Stimulated activated CD8-positive, alpha-beta memory T cell treated with anti-CD3 and anti-CD28 coated beads, Interleukin-7, amount 100 ng/mL, for 24 hours (primary cell): ENCODE measurements at places on chromosomes 7 and 10.

DNA sequence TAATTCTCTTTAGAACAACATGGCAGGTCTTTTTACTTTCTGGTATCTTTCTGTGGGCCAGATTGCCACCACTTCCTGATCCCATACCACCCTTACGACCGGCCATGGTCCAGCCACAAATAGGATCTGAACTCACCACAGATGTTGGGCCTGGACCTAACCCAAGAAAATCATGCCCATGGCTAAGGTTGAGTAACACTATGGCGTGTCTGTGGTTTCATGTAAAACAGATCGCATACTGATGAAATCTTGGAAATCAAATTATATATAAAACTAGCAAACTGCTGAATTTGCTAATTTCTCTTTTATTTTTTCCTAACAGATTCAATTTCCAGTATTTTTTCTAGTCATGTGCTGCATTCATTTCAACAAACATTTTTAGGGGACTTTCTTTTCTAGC lies 77.2 kb downstream of the CH25H start:
- no peak for DNase-seq

DNA sequence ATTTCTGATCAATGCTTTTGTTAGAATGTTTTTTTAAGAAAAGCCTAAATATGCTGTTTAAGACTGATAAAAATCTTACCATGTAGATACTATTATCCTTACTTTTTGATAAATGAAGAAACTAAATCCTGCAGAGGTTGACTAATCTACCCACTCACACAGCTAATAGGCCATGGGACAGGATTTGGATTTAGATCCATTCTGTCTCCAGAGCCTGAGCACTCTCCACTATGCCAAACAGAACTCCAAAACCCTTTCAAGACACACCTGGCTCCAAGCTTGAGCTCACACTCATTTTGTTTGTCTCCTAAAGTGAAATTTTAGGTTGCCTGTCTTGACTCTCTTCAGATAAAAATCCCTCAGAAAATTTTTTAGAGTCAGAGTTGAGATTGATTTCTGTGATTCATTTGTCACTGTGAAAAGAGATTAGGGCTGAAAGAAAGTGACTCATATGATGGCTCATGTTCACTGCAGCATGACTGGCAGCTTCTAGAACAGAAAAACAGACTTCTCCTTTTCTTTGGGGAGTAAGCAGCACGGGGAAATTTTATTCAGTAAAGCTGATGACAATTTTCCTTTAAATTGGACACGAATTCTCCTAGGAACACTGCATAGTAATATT lies 132.3 kb upstream of the POT1 start:
- no peak for DNase-seq

- no peak for DNase-seq
These were observed 13.4 kb downstream of the TRPV6 start for GRCh38 chr7:142872106-142872675.

- DNase-seq = no peak
These were observed 179.8 kb upstream of the CSTF2T start for GRCh38 chr10:51879238-51879637.

- no peak for DNase-seq
These were observed 520 bp downstream of the MOSPD3 start for GRCh38 chr7:100612730-100613390.

- DNase-seq = no peak
These were observed 93.8 kb downstream of the STRA8 start for GRCh38 chr7:135327458-135327857.

GRCh38 chr7:128948312-128948973 lies 10.7 kb downstream of the IRF5 start:
- DNase-seq = no peak

GRCh38 chr7:30503274-30504212 lies 1.1 kb downstream of the GGCT start:
- no peak for DNase-seq

DNA sequence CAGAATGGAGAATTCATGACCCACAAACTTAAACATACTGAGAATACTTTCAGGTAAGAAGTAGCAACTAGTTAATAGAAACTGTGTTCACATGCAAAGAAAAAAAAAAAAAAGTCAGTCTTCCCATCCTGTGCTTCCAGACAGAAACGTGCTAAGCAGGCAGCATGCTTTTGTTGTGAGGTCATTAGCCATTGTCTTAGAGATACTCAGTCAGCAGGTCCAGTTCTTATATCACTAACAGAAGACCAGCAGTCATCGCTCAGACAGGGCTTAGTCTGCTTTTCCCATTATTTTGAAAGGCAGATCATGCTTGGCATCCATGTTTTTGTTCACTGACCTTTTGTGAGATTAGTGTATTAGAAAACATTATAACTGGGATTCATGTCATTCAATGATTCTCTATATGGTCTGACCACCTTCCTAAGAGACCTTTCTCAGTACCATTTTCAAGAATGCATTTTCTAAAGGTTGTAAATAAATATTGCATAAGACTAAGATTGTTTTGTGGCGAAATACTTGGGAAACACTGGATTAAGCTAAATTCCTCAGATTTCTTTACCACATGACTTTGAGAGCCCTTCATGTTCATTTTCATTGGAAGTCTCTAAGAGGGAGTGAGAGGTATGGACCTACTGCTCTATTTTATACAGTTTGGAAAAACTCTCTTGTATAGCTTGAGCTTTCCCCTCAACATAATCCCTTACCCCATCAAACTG lies 45.0 kb upstream of the AGBL3 start:
- no peak for DNase-seq

GRCh38 chr7:129110258-129110981 lies 34.1 kb upstream of the TSPAN33 start:
- no peak for DNase-seq

- DNase-seq = no peak
These were observed 498.3 kb downstream of the SORCS3 start for GRCh38 chr10:105139363-105139896.

- no peak for DNase-seq
These were observed 624 bp upstream of the ZNF783 start for GRCh38 chr7:149261316-149261828.

DNA sequence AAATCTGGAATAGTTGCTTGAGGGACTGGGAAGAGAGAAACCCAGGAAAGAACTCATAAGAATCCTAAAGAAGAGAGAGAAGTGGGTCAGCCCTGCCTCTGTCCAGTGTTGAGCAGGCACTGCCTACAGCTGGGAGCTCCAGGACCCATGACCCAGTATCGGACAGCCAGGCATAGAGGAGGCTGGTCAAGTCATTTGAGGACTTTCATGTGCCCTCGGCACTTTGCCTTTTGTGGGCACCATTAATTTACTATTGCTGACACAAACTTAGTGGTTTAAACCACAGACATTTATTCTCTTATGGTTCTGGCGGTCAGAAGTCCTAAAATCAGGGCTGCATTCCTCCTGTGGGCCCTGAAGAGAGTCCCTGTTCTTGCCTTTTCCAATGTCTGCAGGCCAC lies 60.3 kb downstream of the CPXM2 start:
- DNase-seq = no peak

DNA sequence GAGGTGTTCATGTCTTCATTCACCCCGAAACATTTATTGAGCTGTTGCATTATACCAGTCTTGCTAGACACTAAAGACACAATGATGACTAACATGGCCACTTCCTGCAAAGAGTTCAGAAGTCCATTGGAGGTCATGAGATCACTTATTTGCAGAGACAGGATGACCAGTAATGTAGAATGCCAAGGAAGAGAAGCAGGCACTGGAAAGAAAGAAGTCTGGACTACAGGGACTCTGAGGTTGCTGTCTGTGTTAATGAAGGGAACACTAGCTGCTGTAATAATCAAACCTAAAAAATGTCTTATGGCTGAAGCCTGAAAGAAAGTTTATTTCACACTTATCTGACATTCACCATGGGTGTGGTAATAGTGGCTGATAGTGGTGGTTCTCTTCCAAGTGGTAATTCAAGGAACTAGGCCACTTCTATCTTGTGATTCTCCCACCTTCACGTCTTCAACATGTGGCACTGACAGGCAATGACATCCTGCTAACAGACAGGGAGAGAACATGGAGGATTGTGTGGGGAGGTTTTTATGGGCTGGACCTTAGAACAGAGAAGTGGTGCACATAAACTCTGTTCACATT lies 89.2 kb upstream of the MKLN1 start:
- DNase-seq = no peak

DNA sequence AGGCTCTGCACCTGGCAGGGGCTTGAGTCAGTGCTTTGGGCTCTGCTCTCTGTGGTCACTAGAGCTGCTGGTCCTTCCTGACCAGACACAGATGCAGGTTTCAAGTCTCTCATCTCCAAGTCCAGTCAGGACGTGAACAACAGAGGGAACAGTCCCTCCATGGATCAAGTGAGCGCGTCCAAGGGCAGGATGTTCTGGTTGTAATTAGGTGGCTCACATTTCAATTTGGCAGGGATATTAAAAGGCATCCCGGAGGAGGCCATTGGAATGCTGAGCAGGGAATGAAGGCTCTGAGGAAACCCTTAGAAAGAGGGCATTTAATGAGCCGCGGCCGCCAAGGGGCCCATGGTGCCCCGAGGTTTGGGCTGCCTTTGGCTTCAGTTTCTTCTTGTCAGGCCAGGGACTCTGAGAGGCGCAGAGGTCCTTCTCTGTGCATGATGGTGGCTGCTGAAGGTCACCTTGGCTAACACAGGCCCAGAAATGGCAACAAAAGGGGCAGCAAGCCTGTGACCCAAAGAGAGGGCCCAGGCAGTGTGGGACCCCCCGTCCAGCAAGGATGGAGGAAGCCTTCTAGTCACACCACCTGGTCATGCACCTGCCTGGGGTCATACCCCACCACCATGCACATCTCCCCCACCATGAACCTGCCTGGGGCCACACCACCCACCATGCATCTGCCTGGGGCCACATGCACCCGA lies 30.7 kb upstream of the INPP5A start:
- DNase-seq = no peak

DNA sequence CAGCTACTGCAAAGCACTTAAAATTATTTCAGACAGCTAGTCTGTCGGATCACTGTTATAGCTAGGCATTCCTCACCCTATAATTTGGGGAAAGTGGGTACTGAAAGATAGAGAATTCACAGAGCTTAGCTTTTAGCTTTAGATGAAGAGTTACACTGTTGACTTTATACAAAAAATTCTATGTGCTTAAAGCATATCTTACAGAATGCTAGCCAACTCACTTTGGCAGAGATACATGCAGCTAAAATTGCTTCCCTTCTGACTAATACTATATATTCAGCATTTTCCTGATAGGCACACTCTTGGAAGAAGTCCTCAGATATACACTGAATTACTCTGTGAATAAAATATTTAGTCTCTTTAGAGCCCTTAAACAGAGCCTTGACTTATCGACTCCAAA lies 353.5 kb upstream of the STEAP1 start:
- no peak for DNase-seq

GRCh38 chr10:14129770-14130169 lies 201.0 kb downstream of the FRMD4A start:
- DNase-seq = no peak

DNA sequence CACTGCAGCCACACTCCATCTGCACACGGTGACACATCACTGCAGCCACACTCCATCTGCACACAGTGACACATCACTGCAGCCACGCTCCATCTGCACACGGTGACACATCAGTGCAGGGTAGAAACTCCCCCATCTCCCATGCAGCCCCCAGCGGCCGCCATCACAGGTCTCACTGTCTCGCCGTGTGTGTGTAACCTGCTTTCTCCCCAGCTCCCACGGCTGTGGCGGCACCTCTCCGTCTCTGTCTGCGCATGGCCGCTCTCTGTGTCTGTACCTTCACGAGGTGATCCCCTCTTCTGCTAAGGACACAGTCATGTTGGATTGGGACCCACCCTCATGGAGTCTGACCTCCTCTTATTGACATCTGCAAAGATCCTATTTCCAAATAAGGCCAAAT lies 527.4 kb downstream of the PTPRN2 start:
- no peak for DNase-seq

DNA sequence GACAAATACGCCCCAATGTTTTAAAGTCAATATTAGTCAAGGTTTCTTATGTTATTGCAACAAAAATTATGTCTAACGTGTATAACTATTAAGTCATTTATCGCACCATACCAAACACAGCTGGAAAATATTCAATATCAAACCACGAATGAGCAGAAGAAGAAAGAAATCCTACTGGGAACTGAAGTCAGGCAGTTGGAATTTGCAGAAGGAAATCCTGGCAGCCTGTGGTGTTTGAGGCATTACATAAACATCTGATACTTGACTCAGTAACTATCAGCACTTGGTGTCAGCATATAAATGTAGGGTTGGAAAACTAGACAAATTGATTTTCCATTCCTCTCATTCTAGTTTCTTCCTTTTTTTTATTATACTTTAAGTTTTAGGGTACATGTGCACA lies 83.4 kb upstream of the NUPR2 start:
- no peak for DNase-seq

GRCh38 chr10:48237259-48238250 lies 36.9 kb downstream of the FRMPD2 start:
- no peak for DNase-seq

DNA sequence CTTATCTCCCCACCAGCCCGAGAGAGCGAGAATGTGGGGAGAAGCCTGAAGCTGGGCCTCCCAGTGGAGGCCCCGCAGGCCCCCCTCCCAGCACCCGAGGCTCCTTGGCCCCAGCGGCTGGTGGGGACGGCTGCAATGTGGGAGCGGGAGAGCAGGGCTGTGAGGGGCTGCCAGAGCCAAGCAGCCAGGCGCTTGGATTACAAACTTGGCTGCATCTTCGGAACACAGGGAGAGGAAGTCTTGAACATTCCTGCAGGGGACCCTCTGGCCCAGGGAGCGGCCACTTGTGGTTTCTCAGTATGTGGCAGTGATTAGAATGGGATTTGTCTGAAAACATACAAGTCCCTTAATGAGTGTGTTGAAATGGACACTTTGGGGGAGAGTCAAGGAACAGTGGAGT lies 23.2 kb downstream of the ELN start:
- no peak for DNase-seq

DNA sequence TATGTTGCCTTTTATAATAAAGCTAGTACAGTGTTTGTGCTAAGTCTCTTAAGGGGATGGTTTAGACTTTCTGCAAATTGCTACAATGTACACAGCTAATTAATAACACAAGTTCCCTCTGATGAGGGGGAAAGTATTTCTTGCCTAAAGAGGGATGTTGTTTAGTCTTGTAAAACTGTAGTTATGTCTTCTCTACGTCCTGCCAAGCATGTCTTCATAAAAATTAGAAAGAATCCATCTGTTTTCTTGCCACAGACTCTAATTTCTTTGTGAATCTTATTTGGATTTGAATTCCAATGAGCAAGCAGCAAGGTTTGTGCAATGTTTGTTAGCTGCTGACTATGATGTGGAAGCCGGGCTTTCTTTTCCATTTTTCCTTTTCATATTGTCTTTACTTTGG lies 28.2 kb downstream of the ADARB2 start:
- DNase-seq = no peak

DNA sequence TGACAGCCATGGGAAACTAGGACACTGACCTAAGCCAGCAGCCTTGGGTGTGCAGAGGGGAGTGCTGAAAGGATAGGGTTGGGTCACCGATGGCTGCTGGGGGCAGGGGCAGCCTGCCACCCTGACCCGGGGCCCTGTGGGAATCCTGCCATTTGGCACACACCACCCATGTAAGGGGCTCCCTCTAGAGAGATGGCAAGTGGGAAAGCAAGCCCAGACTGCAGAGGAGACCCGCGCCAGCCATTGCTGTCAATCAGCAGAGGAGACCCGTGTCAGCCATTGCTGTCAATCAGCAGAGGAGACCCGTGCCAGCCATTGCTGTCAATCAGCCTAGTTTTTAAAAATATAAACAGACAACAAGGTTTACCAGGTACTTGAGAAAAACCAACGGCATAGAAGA lies 27.4 kb upstream of the PRKAG2 start:
- no peak for DNase-seq

- DNase-seq = no peak
These were observed 31.3 kb downstream of the PIP4K2A start for GRCh38 chr10:22683140-22683389.
